ENCODE measurements at places on chromosomes 1 and 21. TPM values are rescaled to one million over a fixed set of nuclear protein-coding genes. Genes with fewer than 3 reads are reported as not detected.

DNA sequence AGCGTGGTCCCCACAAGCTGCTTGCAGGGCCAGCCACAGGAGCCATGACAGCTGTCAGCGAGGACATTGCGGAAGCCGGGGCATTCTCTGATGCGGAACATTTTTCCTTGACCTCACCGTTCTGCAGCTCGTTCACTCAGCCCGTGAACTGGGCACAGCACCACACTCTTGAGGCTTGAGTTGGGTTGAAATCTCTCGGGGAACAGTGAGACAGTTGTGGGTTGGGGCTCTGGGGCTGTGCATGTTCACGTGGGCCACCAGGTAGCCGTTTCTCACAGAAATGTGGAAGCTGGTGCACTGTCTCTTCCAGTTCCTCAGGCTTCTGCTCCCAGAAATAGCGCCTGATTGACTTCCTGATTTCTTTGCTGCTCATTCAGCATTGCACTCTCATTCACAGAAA, 69.8 kb downstream of the SPSB1 start:
- peaks cover 4% of the 10 kb centered on the region for H3K4me1 ChIP-seq
- no peaks in the 10 kb centered on the region for H3K36me3 ChIP-seq
- no peak for DNase-seq
- H3K27me3 ChIP-seq, result no peaks in the 10 kb centered on the region

DNA sequence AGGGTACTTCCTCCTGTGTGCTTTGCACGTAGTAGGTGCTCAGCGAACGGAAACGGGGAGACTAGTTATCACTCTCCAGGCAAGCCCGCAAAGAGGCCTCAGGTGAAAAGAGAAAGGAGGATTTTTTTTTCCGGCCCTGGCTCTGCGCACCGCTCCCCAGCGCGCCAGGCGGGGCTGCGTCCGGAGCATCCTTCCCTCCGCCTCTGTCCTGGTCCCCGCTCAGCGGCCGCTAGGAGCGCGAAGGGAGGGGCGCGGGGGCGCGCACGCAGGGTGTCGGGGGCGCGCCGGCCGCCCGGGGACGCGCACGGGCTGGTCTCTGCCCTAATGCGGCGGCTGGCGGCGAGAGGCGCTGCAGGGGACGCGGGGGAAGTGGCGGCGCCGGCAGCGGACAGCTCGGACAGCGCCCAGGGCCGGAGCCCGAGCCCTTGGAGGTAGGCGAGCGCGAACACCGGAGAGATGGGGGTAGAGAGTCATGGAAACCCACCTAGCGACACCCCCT, 42.3 kb upstream of the NFASC start:
- H3K36me3 ChIP-seq, result no peaks in the 10 kb centered on the region
- no peak overlapping the region for H3K4me3 ChIP-seq
- DNase-seq, result peak; percentile 4
- H3K27me3 ChIP-seq, result peaks cover 13% of the 10 kb centered on the region
- H3K4me1 ChIP-seq, result peaks cover 5% of the 10 kb centered on the region
- no peak overlapping the region for H3K27ac ChIP-seq

- peaks cover 20% of the 10 kb centered on the region for H3K4me1 ChIP-seq
- no peak overlapping the region for H3K4me3 ChIP-seq
- peaks cover 6% of the 10 kb centered on the region for H3K27me3 ChIP-seq
- H3K36me3 ChIP-seq, result no peaks in the 10 kb centered on the region
- H3K27ac ChIP-seq, result no peak overlapping the region
- no peak for DNase-seq
Observed at GRCh38 chr1:41380979-41381691, 19.9 kb downstream of the FOXO6 start.

GRCh38 chr1:198387587-198387986, 152.9 kb downstream of the ATP6V1G3 start:
- no peaks in the 10 kb centered on the region for H3K36me3 ChIP-seq
- H3K4me1 ChIP-seq, result no peaks in the 10 kb centered on the region
- H3K4me3 ChIP-seq, result no peak overlapping the region
- no peaks in the 10 kb centered on the region for H3K27me3 ChIP-seq
- DNase-seq, result no peak

DNA sequence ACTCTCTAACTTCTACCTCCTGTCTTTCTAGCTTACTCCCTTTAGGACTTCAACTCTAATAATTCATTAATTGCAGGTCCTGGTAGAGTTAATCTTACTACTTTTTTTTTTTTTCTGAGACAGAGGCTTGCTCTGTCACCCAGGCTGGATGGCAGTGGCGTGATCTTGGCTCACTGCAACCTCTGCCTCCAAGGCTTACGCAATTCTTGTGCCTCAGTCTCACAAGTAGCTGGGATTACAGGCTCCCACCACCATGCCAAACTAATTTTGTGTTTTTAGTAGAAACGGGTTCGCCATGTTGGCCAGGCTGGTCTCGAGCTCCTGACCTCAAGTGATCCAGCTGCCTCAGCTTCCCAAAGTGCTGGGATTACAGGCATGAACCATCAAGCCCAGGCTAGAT, 15.7 kb downstream of the BTBD8 start:
- no peak overlapping the region for H3K27ac ChIP-seq
- H3K4me1 ChIP-seq, result no peaks in the 10 kb centered on the region
- no peak for DNase-seq
- H3K36me3 ChIP-seq, result no peaks in the 10 kb centered on the region
- H3K4me3 ChIP-seq, result no peak overlapping the region
- H3K27me3 ChIP-seq, result no peaks in the 10 kb centered on the region

DNA sequence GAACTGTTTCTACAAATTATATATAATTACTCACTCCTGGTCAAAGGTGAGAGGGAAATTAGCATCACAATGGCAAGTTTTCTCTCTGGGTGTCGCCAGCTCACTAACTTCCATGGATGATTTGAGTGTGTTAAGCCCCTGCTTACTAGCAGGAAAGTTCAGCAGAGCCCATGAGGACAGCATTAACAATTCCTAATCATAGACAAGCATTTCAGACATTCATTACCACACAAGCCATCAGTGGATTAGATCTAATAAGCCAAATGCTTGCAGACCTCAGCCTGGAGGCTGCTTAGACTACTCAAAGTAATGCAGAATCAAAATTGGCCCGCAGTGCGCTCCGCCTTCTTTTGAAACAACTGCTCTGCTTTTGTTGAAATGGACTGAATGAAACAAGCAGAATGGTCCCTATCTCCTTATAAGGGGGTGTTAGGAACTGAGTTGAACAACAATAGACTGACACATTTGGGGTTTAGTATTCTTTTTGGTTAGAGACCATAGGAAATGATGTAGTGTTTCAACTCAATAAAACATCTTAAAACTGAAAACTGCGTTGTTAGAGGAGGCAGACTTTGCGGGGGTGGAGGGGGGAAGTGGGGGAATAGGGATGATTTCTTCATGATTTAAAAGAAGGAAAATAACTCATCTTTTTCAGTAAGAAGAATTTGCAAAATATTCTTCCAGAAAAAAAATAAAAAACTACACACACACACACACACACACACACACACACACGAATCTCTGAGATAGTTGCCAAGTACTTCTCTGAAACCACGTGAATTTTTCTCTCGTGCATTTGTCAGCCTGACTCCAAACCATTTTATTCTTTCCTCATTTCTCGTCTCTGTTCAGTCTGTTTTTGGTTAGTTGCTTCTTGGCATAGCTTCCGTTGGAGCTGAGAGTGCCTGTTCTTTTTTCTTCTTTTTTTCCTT, 54.6 kb downstream of the GORAB start:
- no peak overlapping the region for H3K27ac ChIP-seq
- H3K36me3 ChIP-seq, result no peaks in the 10 kb centered on the region
- H3K4me1 ChIP-seq, result no peaks in the 10 kb centered on the region

DNA sequence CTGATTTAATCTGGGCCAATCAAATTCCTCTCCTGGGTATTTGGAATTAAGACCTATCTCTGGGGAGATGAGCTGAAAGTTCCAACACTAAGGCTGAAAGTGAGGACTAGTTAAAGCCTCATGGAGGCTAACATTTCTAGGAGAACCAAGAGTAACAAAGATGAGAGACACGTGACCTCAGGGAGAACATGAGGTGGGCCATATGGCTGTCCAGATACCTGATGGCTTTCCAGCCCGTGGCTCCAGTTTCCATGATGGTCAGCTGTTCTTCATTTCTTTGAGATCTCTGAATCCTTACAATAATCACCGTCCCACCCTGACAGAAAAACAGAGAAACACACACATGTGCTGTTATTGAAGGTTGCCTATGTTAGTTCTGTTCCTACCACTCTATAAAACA, 66.1 kb downstream of the LEPR start:
- DNase-seq, result no peak
- H3K4me3 ChIP-seq, result no peak overlapping the region
- no peaks in the 10 kb centered on the region for H3K36me3 ChIP-seq

OR2T33 gene
- not detected for total RNA-seq

LPAR3 gene
- total RNA-seq, result 4.1 TPM

FCGR3A gene
- 0.81 TPM for total RNA-seq
